ENCODE measurements at places on chromosomes 2 and 18. TPM values are rescaled to one million over a fixed set of nuclear protein-coding genes. Genes with fewer than 3 reads are reported as not detected.

CHRND gene
- not detected for total RNA-seq

CFAP65 gene
- not detected for total RNA-seq

CXCR1 gene
- total RNA-seq = not detected

C2orf69 gene
- 22.2 TPM for total RNA-seq

CGREF1 gene
- 9.3 TPM for total RNA-seq

PMAIP1 gene
- total RNA-seq = 18.2 TPM

RGPD3 gene
- 0.45 TPM for total RNA-seq
